ENCODE measurements at places on chromosomes 5 and 9. TPM values are rescaled to one million over a fixed set of nuclear protein-coding genes. Genes with fewer than 3 reads are reported as not detected.

DNA sequence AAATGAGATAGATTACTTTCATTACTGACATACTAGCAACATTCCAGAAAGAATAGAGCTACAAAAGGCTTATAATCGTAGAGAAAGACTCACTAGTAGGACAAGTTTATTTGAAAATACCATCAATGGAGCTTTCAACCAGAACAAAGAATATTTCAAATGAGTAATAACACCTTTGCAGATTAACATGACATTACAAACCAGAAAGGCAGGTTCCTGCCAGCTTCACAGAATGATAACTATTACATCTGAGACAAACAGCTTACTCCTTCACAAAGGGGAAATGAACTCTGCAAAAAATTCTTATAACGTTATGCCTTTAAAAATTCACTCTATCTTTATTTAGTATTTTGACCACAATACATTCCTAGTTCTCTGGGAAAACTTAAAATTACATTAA is 103.1 kb downstream of the EPB41L4A start:
- H3K4me1 ChIP-seq, result no peaks in the 10 kb centered on the region
- no peak overlapping the region for H3K4me3 ChIP-seq
- no peak for DNase-seq
- H3K27me3 ChIP-seq, result peaks cover 6% of the 10 kb centered on the region
- no peak overlapping the region for H3K27ac ChIP-seq

- peak; percentile 13 for DNase-seq
- no peak overlapping the region for H3K27ac ChIP-seq
- no peaks in the 10 kb centered on the region for H3K36me3 ChIP-seq
Measured at GRCh38 chr9:72592502-72593403, 71.3 kb downstream of the TMC1 start.

DNA sequence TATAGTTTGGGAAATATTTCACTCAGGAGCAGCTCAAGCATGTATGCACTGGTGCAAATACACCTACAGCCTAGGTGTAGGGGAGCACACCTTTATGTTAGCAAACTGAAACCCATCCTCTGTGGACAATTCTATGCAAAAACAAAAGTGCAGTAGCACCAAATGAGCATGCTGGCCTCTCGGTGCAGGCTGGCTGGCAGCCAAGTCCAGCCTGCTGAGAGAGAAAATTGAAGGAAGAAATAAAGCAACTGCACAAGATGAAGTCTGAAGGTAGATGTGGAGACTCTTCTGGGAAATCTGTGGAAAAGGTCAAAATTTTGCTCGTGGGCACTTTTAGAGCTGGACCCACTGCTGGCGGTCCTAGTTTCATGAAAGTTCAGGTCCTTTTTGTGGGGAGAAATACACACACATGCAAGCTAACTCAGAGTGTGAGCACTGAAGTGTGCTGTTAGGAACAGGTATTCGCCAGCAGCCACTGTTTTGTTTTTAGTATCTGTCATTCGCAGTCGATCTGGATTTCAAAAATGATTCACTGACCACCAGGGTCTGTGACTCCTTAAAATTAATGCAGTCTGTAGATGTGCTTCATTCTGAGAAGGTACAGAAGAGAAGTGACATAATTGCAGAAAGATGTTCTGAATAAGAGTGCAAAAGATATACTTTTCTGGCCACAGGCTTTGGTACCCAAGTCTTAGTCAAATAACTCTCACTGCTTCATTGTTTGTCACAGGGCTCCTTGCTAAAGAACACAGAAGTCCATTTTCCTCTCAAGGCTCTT is 281.7 kb downstream of the PARP8 start:
- H3K4me3 ChIP-seq, result no peak overlapping the region
- peaks cover 5% of the 10 kb centered on the region for H3K27me3 ChIP-seq
- no peak overlapping the region for H3K27ac ChIP-seq
- H3K4me1 ChIP-seq, result no peaks in the 10 kb centered on the region
- H3K36me3 ChIP-seq, result no peaks in the 10 kb centered on the region

DNA sequence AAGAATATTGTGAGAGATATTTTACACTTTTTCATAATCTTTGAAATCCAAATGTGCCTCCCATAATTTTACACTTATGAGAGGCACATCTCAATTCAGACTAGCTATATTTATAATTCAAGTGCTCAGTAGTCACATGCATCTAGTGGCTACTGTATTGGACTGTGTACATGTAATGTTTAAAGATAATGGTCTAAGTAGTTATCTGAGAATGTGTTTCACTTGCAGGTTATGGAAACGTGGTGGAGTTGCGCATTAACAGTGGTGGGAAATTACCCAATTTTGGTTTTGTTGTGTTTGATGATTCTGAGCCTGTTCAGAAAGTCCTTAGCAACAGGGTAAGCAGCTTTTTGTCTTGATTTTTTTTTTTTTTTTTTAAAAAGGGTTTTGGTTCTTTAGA is 28.8 kb downstream of the G3BP1 start:
- H3K4me3 ChIP-seq, result no peak overlapping the region
- H3K4me1 ChIP-seq, result peaks cover 40% of the 10 kb centered on the region
- peak overlapping the region; percentile 67 for H3K27ac ChIP-seq
- no peak for DNase-seq
- no peaks in the 10 kb centered on the region for H3K27me3 ChIP-seq

- DNase-seq, result no peak
- H3K27me3 ChIP-seq, result no peaks in the 10 kb centered on the region
- no peak overlapping the region for H3K27ac ChIP-seq
- H3K4me1 ChIP-seq, result peaks cover 16% of the 10 kb centered on the region
- H3K36me3 ChIP-seq, result peaks cover 32% of the 10 kb centered on the region
Measured at GRCh38 chr9:33109097-33109496, 32.6 kb upstream of the SMU1 start.

- no peak overlapping the region for H3K27ac ChIP-seq
- DNase-seq, result no peak
- no peak overlapping the region for H3K4me3 ChIP-seq
- H3K27me3 ChIP-seq, result no peaks in the 10 kb centered on the region
- no peaks in the 10 kb centered on the region for H3K4me1 ChIP-seq
- H3K36me3 ChIP-seq, result no peaks in the 10 kb centered on the region
Measured at GRCh38 chr5:3310541-3311261, 284.9 kb upstream of the IRX1 start.

DNA sequence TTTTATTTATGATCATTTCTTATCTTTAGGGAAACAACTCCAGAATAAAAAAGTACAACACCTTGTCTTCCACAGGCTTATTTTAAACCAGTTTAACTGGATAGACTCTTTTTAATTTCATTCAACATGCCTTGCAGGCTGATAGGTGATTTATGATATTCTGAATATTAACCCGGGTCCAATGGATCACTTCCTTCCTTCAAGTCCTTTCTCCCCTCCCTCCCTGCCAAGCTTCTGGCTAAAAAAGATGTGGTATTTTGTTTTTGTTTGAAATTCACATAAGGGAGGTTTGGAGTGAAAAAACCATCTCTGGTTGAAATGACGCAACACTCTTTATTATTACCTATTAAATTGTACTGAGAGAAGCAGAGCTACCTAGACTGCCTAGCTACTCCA is 265.3 kb downstream of the MLLT3 start:
- no peak for DNase-seq
- peaks cover 90% of the 10 kb centered on the region for H3K4me1 ChIP-seq
- H3K36me3 ChIP-seq, result peaks cover 36% of the 10 kb centered on the region
- no peak overlapping the region for H3K27ac ChIP-seq

GRCh38 chr9:121684381-121685145 is 33.1 kb downstream of the DAB2IP start:
- H3K27ac ChIP-seq, result no peak overlapping the region
- no peaks in the 10 kb centered on the region for H3K36me3 ChIP-seq
- no peaks in the 10 kb centered on the region for H3K4me1 ChIP-seq
- no peak for DNase-seq
- peaks cover 10% of the 10 kb centered on the region for H3K27me3 ChIP-seq

DNA sequence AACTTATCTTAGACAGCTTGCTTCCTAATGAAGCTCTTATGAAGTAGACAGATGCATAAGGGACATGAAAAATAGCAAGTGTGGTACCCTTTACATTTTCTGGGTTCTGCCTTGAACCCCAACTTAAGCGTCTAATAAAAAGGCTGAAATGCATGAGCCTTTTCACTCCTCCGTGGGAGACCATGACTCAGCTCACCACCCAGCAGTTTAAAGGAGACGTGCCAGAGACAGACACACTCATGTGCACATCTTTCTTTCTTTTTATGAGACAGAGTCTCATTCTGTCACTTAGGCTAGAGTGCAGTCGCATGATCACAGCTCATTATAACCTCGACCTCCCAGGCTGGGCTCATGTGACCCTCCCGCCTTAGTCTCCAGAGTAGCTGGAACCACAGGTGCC is 22.3 kb downstream of the CTXN3 start:
- no peak for DNase-seq
- no peak overlapping the region for H3K4me3 ChIP-seq
- H3K4me1 ChIP-seq, result no peaks in the 10 kb centered on the region
- no peaks in the 10 kb centered on the region for H3K36me3 ChIP-seq
- peaks cover 1% of the 10 kb centered on the region for H3K27me3 ChIP-seq
- no peak overlapping the region for H3K27ac ChIP-seq

DNA sequence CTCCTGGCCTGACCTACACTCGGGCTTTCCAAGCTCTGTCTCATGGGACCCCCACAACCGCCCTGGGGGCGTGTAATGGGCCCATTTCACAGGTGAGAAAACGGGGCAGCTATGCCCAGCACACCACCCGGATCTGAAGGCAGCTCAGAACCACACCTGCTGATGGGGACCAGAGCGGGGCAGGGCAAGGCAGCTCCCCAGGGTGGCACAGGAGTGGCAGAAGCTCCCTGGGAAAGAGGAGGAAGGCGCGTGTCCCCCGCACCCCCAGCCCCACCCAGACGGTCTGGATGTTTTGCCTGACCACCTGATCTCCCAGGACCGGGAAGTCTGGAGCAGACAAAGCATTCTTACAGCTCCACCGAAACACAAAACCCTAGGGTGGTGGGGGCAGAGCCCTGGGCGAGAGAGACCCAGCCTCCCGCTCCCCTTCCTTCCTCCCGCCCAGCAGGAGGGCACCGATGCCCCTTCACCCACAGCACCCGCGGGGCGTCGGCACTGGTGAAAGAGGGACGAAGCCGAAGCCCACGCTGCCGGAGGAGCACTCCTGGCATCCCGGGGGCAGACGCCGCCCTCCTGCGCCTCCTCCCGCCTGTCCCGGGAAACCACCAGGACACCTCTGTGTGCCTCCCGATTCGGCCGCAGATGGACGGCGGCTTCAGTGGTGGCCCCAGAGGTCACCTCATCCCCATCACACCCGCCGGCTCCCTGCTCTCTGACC is 14.5 kb downstream of the NOTCH1 start:
- H3K4me3 ChIP-seq, result no peak overlapping the region
- DNase-seq, result no peak
- H3K27ac ChIP-seq, result no peak overlapping the region
- no peaks in the 10 kb centered on the region for H3K27me3 ChIP-seq
- peaks cover 20% of the 10 kb centered on the region for H3K4me1 ChIP-seq

DNA sequence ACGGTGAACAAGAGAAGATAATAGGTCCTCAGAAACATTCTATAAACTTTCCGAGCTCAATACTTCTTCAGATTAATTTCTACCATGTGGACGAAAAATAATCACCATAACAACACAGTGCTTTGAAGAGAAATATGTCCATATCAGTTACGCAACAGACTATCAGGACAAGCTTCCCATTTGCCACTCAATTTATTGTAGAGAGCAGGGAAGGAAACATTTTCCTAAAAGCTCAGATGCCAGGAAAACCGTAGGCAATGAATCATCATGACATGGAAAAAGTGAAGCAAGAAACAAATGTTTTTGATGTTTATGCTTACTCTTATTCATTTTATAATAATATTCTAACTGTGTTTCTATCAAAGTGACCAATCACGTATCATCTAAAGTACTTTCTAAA is 87.6 kb downstream of the S1PR3 start:
- no peak overlapping the region for H3K27ac ChIP-seq
- peaks cover 12% of the 10 kb centered on the region for H3K27me3 ChIP-seq
- H3K4me3 ChIP-seq, result no peak overlapping the region
- no peaks in the 10 kb centered on the region for H3K36me3 ChIP-seq
- DNase-seq, result no peak

DNA sequence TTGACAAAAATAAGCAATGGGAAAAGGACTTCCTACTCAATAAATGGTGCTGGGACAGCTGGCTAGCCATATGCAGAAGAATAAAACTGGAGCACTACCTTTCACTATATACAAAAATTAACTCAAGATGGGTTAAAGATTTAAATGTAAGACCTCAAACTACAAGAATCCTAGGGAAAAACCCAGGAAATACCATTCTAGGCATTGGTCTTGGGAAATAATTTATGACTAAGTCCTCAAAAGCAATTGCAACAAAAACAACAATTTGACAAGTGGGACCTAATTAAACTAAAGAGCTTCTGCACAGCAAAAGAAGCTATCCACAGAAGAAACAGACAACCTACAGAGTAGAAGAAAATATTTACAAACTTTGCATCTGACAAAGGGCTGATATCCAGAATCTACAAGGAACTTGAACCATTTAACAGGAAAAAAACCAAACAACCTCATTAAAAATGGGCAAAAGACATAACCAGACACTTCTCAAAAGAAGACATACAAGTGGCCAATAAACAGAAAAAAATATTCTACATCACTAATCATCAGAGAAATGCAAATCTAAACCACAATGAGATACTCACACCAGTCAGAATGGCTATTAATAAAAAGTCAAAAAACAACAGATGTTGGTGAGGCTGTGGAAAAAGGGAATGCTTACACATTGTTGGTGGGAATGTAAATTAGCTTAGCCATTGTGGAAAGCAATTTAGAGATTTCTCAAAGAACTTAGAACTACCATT is 75.2 kb upstream of the CPEB4 start:
- H3K36me3 ChIP-seq, result no peaks in the 10 kb centered on the region
- no peak for DNase-seq
- H3K27me3 ChIP-seq, result peaks cover 9% of the 10 kb centered on the region
- H3K4me3 ChIP-seq, result no peak overlapping the region
- H3K27ac ChIP-seq, result no peak overlapping the region

DNA sequence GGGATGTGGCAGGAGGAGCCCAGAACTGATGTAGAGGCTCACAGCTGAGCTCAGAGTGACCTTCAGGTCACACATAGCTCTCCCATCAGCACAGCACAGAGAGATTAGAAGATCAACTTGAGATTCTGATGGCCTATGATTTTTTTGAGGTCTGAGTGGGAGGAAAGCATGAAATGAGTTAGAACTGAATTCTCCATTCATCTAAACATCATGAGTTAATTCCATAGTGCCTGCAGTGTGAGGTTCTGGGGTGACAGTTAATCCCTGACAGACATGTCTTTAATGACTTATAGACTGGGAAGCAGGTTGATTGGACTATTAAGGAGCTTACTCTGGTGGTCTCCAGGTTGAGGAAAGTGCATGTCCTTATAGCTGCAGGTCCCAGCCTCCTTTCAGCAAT is 22.4 kb downstream of the SLC22A5 start:
- H3K27ac ChIP-seq, result no peak overlapping the region
- DNase-seq, result no peak
- H3K4me3 ChIP-seq, result no peak overlapping the region
- no peaks in the 10 kb centered on the region for H3K27me3 ChIP-seq

GRCh38 chr5:1641041-1641440 is 117.3 kb upstream of the LPCAT1 start:
- H3K27me3 ChIP-seq, result peaks cover 35% of the 10 kb centered on the region
- no peaks in the 10 kb centered on the region for H3K36me3 ChIP-seq
- peaks cover 8% of the 10 kb centered on the region for H3K4me1 ChIP-seq
- no peak overlapping the region for H3K27ac ChIP-seq
- no peak overlapping the region for H3K4me3 ChIP-seq

The HTR1A gene
- total RNA-seq, result not detected

The MAML1 gene
- 36.0 TPM for total RNA-seq

The IFNA21 gene
- total RNA-seq, result not detected

The LCN1 gene
- total RNA-seq, result not detected

The PFN3 gene
- total RNA-seq, result not detected
